BJ (cell line): ENCODE measurements at places on chromosomes 12 and 14.

DNA sequence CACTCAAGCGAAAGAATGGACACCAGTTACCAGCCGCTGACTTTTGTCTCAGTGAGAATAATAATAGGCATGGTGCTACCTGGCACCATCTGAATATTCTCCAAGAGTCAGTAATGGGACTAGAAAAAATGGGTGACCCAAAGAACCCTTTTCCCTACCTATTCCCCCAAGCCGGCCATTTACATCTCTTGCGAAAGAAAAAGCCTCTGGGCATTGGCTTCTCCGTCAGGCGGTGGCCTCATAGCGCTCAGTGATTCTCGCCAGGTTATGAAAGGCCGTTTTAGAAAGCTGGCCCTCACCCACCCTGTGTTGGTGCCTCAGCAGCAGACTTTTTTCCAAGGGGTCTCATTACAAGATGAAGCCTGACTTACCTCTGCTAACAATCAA lies 523 bp upstream of the SLC6A15 start:
- no peak for DNase-seq

GRCh38 chr12:84058136-84058535 lies 854.5 kb downstream of the SLC6A15 start:
- DNase-seq = no peak

- DNase-seq = no peak
Measured at GRCh38 chr12:49567302-49567610, 686 bp downstream of the MCRS1 start.

DNA sequence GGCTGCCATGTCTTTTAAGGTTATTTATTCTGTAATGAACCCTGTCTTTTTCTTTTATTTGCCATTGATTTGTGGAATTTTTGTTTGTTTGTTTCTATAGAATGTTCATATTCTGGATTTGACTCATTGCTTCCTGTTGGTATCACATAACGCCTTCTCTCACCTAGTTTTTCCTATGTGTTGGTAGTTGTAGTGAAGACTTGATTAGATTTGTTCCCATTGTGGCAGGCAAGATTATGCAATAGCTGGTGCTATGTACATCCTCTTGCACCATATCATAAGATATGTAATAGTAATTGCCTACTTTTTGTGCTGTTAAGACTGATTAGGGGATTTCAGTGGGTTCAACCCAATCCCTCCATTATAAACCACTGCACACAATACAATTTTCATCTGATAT lies 3.9 kb upstream of the KRT6B start:
- DNase-seq = no peak

DNA sequence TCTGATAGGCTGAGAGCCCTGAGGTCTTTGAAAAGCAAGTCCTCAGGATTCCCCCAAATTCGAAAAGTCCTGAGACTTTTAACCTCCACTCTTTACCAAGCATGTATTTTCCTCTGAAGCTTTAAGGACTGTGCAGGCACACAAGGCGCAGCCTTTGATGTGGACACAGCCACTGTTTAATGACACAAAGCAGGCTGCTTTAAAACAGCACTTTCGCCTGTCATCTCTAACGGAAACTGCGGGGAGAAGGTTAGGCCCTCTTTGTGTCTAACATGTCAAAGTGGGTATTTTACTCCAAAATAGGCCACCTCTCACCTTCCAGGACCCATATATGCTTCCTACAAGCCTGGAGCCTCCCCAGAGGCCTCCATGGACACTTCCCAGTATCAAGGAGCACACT lies 159.2 kb downstream of the GCH1 start:
- DNase-seq = no peak

GRCh38 chr12:104166465-104166864 lies 28.5 kb upstream of the NFYB start:
- no peak for DNase-seq

DNA sequence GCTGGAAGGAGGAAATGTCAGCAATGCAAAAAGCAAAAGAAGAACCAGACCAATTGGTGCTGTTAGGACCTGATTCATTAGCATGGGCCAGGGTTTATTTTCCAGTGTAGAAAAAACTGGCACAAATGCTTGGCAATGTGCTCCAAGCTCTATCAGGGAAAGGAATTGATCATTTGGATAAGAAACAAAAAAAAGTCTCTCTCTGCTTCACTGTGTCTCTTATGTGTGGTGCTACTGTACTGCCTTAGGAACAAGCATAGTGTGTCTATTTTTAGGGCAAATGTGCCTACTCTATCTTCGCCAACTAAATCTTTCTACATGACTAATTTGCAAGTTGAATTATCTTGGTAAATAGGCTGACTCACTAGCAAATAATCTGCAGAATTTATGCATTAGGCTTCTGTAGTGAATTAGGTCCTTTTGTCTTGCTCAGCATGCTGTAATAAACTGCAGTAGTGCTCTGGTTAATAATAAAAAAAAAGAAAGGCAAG lies 236.7 kb downstream of the MDGA2 start:
- no peak for DNase-seq

- DNase-seq = peak; percentile 12
Measured at GRCh38 chr12:111363578-111363977, 5.3 kb downstream of the PHETA1 start.

DNA sequence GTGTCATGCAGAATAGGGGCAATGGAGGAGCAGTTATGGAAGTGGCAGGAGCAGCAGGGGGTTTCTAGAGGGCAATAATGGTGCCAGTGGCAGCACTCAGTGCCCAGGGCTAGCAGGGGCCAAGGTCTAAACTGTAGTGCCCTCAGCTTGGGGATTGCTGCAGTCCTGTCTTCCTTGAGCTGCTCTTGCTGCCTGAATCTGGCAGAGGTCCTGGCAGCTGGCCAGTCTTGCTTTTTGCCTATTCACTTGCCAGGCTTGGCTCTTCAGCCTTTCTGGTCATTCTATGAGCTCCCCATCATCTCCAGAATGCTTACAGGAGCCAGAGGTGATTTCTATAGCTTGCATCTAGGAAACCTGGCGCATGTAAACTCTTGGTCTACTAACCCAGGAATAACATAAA lies 72.0 kb downstream of the SUDS3 start:
- DNase-seq = no peak

DNA sequence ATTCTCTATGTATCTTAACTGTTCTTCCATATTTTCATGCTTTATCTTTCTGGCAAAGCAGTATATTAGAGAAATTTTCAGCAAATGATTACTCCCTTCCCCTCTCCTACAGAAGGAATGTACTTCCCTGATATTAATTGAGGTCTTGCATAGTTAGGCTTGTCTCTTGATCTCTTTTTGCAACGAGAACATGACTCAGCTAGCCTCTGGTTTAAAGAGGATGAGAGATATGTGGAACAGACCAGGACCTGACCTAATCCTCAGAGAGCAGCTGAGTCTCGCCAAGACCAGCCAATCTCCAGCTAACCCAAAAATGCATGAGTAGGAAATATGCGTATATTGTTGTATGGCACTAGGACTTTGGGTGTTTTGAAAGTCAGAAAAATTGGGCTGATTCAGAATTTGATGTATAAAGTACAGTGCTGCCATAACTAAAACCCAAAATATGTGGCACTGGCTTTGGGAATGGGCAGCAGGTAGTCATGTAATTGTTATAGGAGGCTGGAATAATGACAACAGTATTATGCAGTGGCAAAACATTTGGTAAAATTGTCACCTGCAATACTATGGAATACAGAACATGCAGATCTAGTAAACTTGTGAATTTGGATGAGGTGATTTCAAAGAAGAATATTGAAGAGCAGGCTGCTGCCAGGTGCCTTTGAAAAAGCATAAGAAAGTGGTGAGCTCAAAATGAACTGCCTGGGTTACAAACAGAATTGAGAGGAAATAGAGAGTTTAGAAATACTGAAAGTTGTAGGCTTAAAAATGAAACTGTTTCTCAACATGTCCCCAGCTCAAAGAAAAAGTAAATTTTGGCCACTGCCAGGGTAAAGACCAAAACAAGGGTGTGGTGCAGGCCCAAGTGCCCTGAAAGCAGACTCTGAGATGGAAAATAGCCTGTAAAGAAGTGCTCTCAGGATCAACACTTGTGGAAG lies 9.3 kb upstream of the USP15 start:
- peak; percentile 31 for DNase-seq

DNA sequence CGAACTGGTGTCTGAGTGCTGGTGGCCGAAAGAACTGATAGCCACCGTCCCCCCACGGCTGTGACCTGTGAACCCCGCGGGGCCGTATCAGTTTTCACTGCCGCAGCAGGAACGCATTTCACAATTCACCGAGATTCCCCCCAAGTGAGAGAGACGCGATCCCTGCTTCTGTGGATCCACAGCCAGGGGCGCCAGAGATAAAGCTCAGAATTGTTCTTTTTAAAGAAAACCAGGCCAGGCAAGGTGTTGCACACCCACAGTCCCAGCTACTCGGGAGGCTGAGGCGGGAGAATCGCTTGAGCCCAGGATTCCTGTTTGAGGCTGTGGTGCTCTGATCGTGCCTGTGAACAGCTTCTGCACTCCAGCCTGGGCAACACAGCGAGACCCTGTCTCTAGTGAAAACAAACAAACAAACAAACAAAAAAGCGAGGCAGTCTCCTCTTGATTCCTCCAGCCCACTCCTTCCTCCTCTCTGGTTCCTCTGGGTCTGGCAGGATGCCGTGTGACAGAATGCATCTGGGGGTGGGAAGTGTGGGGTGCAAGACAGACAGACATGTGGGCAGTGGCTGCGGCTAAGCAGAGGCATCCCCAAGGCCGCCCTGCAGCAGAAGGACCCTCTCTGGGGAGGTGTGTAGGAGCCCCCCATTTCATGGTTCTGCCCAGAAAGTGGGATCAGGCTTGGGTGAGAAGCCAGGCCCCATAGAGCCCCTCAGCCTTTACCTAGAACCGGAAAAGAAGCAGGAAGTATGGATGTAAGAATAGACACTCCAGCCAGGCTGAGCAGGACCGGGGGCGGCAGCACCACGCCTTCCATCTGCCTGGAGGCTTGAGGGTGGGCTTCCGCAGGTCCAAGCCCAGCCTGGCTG lies 39.2 kb upstream of the PPP1R13B start:
- no peak for DNase-seq

GRCh38 chr12:128288896-128289295 lies 21.9 kb downstream of the TMEM132C start:
- no peak for DNase-seq

DNA sequence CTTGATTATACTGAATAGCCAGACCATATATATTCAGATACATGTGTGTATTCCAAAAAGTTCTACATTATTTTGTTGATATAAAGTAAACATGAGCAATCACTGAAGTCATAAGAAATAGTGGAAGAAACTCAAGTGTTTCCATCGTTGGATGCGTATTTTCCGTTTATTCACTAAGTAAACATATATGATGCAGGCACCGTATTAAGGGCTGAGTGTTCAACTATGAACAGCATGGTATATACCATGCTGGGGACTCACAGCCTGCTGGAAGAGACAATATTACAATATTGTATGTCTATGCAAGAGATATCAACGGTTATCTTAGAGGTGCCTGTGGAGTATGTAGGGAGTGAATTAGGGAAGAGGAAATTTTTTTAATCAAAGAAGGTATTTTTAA lies 1.2 kb downstream of the PYROXD1 start:
- DNase-seq = no peak

GRCh38 chr14:51336734-51337133 lies 96.7 kb downstream of the TMX1 start:
- DNase-seq = no peak

GRCh38 chr12:104490186-104490585 lies 33.4 kb downstream of the CHST11 start:
- DNase-seq = no peak

DNA sequence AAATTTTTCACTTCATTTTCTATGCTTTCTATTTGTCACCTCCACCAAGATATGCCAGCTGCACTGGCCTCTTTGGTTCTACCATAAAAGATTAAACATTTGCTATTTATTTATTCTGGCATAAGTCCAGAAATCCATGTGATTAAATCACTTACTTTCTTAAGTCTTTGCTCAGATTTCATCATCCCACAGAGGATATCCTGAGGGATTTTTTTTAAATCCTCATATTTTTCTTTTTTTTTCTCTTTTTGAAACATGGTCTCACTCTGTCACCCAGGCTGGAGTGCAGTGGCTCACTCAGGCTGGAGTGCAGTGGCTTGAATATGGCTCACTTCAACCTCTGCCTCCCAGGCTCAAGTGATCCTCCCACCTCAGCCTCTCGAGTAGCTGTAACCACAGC lies 645.4 kb upstream of the ATXN7L3B start:
- DNase-seq = no peak

GRCh38 chr12:8532045-8532444 lies 8.7 kb downstream of the CLEC4E start:
- no peak for DNase-seq

GRCh38 chr12:77032406-77032805 lies 33.0 kb downstream of the E2F7 start:
- DNase-seq = peak; percentile 11

DNA sequence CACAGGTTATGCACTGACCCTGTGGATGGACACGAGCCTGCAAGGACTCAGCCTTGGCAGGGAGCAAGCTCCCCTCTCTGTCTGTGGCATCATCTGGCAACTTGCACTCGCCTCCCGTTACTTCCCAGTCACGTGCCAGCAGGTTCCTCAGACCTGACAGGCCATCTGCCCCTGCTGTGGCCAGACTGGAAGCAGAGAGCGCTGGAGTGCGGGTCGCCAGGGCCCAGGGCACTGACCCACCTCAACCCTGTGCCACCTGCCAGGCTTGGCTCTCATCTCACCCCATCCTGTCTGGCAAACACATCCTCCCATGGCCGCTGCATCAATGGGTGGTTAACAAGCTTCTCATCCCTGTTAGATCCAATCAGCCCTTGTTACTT lies 28.4 kb downstream of the SLC6A12 start:
- DNase-seq = no peak

DNA sequence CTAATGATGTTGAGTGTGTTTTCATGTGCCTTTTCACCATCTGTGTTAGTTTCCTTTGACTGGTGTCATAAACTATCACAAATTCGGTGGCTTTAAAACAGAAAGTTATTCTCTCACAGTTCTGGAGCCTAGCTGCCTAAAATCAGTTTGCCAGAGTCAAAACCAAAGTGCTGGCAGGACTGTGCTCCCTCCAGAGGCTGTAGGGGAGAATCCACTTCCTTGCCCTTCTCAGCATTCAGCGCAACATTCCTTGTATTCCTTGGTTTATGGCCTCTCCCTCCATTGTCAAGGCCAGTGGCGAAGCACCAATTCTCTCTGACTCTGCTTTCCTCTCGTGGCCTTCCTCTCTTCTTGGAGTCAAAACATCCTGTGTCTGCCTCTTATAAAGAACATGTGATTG lies 174.2 kb upstream of the PDE3A start:
- DNase-seq = no peak
